ENCODE measurements at places on chromosomes 11 and 22. TPM values are rescaled to one million over a fixed set of nuclear protein-coding genes. Genes with fewer than 3 reads are reported as not detected.

TRIM49 gene
- 2.0 TPM for total RNA-seq

- no peak for DNase-seq
These were observed 9.7 kb downstream of the EHF start for GRCh38 chr11:34630544-34630943.

DNA sequence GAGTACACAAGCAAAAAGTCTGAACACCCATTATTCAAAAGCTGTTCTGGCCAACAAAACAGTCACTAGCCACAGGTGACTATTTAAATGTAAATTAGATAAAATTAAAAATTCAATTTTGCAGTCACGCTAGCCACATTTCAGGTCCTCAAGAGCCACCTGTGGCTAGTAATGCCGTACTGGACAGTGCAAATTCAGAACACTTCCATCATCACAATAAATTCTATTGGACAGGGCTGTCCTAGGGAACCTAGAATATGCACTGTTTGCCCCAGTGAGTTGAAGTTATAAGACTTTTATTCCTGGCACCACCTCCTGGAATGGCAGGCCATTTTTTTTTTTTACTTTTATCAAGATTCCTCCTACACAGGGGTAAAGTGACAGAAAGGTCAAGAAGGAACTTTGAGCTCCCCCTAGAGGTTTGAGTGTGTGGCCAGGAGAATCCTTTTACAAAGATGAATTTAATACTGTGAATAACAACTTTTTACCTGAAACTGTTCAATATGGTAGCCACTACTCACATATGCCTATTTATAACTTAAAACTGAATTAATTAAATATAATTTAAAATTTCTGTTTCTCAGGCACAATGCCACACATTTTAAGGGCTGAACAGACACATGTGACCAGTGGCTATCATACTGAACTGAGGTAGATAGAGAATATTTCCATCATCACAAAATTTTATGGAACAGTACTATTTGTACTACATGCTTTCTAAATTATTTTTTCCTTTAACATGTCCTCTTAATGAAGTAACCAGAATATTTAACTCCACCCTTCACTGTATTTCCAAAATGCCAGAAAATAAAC lies 6.5 kb downstream of the MSANTD2 start:
- DNase-seq, result peak; percentile 37

DNA sequence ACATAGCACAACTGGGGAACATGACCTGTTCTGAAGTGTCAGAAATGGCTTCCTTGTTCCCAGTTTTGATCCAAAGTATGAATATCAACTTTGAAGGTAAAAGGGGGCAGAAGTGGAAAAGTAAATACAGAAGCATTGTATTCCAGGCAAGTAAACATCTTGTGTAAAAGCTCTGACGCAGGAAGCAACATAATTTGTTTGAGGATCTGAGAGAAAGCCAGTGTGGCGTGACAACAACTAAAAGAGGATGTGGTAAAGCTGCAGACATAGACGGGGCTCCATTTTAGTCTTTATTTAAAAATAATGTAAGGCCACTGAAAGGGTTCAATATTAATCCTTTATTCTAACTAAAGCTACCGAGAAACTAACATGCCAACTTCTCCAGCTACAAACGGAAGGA lies 310.2 kb downstream of the DLG2 start:
- DNase-seq, result no peak

GRCh38 chr11:28242596-28242995 lies 134.4 kb downstream of the METTL15 start:
- no peak for DNase-seq

DNA sequence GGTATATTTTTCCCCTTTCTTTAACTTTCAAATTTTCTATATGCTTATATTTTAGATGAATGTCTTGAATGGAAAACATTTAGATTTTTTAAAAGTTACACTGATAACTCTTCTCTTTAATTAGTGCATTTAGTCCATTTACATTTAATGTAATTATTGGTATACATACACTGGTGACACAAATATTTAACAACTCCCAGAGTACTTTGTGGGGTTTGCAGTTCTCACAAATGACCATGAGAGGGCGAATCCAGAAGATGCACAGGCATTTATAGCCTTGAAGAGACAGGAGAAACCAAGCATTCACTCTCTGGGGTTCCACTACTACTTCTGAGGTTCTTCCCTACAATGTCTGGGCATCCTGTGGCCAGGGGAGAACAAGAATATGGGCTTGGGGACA lies 125.1 kb downstream of the TIMP3 start:
- DNase-seq, result no peak
